NCI-H2081 treated with DMSO at 0.1 percent for 48 hours (cell line): ENCODE measurements at places on chromosomes 3 and 15.
A peak's percentile ranks its signal among the peaks of the same experiment; 100 is the strongest.

- no peak for DNase-seq
Measured at GRCh38 chr3:29475305-29475840, 194.5 kb downstream of the RBMS3 start.

DNA sequence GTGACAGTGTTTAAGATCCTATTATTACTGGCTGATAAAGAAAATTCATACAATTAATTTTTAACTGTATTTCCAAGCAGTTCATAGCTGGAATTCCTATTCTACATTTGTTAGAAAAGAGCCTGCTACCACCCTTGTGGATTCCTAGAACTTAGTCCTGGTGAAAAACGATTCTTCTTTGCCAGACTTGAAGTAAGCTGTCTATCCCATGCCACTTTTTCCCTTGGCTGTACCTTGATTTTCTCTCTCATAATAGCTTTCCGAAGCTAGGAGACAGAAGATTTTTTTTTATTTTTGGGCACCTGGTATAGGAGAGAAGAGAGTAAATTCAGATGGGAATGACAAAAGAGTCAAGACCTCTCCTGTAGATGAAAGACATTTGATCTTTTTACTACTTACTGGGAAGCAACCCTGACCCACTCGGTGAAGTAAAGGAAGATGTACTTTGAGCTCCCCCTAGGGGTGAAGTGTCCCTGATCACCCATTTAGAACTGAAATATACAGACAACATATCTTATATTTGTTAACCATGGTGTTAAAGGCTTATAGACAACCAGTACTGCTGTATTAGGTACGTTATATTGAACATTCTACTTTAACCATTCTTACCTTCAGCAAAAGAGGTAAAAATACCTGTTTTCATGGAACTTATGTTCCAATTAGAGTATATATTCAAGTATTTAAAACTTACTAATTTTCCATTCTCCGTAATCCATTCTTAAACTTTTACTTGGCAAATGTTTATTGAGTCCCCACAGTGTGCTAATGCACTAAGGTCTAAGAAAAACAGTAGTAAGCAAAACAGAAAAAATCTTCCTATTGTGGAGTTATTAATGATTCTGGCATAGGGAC lies 36.2 kb upstream of the C3orf38 start:
- DNase-seq, result peak; percentile 47

DNA sequence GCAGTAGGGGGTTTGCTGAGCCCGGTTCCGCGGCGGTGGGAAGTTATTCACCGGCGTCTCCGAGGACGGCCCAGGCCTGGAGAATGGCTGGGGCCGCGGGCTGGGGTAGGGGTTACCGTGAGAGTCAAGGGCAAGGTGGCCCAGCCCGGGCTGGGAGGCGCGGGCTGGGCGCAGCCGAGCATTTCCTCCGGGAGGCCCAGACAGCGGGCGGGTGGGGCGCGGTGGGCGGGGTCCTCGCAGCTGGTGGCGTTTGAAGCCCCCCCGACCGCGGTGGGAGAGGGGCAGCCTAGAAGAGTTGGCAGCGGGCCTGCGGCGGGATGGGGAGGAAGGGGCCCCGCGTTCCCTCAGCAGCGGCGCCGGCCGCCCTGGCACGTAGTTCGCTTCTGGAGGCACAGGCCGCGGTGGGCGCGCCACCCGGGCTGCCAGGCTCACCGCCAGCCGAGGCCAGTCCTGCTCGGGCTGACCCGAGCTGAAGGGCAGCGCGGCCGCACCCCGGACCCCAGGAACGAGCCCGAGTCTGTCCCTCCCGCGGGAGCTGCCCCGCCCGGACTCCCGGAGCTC lies 960 bp upstream of the KLF13 start:
- DNase-seq, result no peak

GRCh38 chr3:55724821-55725220 lies 237.7 kb upstream of the WNT5A start:
- DNase-seq, result no peak

DNA sequence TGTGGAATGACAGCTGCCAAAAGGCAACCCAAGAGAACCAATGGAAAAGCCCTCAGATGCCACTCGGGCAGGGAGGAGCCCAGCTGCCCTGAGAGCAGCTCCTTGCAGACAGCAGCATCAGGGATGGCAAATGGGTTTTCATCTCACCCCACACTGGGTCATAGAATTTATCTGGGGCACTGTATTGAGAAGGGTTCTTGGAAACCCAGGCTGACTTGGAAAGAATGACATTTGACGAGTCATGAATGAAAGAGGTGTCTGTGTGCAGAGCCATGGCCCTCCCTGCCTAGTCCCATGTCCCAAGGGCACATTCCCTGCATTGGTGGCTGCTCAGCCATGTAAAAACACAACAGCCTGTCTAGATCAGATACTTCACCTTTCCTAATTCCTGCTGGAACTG lies 157.9 kb upstream of the BHLHE40 start:
- no peak for DNase-seq

DNA sequence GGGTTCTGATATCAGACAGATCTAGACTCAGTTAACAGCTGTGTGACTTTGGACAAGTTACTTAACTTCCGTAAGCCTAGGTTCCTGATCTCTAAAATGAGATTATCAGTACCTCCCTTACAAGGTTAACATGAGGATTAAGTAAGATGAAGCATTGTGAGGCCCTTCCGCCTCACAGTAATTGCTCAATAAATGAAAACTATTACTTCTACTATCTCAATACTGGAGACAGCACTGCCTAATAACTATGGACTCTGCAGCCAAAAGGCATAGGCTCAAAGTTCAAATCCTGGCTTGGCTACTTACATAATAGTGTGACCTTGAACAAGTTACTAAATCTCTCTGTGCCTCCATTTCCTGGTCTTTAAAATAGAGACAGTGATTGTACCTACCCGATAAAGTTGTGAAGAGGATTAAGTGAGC lies 82.0 kb upstream of the ATP11B start:
- DNase-seq, result no peak
